ENCODE measurements at places on chromosomes 1 and 21.

DNA sequence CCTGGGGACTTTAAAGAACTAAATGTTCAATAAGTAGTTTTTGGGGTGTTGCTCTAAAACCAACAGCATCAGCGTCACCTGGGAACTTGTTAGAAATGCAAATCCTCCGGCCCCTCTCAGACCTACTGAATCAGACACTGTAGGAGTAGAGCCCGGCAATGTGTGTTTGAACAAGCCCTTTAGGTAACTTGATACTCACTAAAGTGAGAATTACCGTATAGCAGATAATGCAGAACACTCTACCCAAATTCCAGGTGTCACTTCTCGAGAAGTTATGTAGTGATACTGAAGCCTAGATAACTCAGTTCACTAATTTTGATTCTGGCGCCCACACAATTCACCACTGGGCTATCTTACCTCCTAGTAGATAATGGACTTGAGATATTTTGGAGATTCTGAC is 3.7 kb upstream of the DPT start:
- DNase-seq: no peak

- no peak for DNase-seq
Measured at GRCh38 chr21:17640821-17641220, 28.1 kb upstream of the BTG3 start.

- no peak for DNase-seq
Measured at GRCh38 chr1:209421186-209421585, 162.3 kb upstream of the CAMK1G start.

DNA sequence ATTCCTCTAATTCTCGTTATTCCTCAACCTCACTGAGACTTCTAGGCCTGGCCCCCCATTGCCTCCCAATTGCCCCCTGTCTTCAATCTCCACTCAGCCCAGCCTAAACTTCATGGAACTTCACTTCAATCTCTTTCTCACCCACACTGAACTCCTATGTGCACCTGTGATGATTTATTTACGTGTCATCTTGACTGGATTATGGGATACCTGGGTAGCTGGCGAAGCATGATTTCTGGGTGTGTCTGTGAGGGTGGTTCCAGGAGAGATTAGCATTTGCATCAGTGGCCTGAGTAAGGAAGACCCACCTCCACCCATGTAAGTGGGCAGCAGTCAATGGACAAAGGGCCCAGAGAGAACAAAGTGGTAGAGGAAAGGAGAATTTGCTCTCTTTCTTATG is 587.0 kb downstream of the NPHP4 start:
- DNase-seq: no peak

DNA sequence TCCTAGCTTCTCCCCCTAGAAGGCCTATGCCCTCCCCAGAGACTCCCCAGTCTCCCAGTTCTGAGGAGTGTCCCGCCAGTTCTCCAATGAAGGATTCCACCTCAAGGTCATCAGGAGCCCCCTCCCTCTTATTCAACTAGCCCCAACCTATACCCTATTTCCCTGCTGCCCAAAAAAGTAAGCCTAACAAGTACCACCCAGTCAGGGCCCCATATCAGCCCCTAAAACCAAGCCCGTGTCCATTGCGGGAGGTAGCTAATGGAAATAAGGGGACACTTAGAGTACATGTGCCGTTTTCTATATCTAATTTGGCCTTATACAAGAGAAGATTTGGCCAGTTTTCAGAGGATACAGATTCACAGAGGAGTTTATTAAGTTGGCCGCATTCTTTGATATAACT is 416.2 kb downstream of the MATN1 start:
- DNase-seq: no peak

- DNase-seq: no peak
Measured at GRCh38 chr1:195591917-195592672, 1016.1 kb downstream of the KCNT2 start.

- no peak for DNase-seq
Measured at GRCh38 chr1:218025454-218025853, 259.6 kb upstream of the RRP15 start.

GRCh38 chr1:53324728-53325297 is 3.1 kb downstream of the LRP8 start:
- peak; percentile 51 for DNase-seq

DNA sequence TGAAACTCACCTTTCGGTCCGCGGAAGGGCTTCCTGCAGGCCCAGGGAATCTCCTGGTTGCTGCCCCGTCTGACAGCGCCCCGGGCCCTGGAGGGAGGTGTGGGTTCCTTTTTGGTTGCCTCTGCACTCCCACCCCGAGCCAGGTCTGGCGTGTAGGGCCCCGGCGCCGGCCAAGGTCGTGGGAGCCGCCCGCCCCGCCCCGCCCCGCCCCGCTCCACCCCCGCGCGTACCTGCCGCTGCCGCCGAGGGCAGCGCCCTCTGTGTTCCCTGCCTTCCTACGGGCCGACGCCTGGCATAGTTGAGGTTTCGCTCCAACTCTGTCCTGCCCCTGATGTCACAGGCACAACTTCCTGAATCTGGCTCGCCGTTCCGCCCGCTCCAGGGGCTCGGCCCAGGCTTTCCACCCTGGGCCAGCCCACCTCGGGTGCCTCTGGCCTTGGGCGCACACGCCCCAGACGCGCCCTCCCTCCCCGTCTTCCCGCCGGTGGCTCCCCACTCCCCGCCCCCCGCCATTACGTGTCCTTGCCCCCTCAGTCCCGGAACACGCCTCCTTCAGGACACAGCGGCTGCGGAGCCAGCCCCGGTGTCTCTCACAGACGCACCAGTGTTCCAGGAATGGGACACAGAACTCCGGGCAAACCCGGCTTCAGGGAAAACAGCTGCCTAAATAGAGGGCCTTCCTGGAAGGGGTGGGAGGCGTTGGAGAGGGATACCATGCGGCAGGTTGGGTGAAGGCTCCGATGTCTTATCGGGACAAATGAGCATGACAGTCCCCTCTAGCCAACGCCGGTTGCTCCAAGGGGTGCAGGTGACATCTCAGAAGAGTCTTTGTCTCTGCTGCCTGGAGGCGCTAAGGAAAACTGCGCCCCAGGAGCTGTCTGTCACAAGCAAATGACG is at the start of gene KIAA0040:
KIAA0040 (minus strand) TSS at position 147 of the 897 bp plus-strand sequence. CDS start 31,763 bp downstream, outside the sequence.
- peak; percentile 92 for DNase-seq

DNA sequence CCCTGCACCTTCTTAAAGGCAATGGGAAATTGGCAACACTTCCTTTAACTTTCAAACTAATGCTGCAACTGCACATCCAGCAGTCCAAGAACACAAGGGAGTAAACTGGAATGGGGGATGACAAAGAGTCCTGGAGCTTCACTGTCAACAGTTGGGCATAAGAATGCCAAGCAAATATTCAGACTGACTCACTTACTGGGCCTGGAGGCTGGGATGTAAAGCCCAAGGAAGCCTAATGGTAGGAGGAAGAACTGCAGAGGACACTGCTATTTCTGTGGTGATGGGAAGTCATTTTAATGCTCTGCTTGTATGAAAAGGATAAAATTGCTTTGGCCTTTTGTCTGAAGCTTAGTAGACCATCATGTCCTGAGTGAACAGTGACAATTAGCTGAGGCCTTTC is 15.7 kb upstream of the DMRTA2 start:
- DNase-seq: no peak

DNA sequence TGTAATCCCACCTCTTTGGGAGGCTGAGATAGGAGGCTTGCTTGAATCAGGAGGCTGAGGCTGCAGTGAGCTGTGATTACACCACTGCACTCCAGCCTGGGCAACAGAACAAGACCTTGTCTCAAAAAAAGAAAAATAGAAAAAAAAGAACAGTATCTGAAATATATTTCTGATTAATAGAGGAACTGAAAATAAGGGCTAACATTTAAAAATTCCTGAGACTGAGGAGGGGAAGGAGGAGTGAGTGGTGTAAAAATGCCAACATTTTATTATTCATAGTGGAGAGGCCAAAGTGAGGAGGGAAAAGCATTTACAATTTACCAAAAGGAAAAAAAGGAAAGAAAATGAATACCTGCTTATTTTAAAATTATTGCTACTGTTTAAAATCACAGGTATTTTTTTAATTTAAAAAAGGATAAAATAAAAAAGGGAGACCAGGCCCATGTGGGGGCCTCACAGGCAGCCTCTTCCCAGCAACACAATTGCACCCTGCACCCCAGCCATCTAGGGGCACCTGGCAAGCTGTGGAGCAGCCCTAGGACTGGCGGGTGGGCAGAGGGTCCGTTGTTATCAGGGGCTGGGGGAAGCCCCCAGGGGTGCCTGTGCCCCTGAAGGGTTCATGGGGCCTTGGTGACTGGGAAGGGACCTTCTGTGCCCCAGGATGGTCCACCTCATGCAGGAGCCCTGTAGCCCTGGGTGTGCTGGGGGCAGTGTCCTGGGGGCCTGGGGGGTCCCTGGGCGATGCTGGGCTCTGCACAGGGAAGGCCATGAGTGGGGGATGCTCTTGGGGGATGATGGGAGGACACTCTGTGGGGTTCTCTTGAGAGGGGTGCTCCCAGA is 34.8 kb upstream of the ADARB1 start:
- no peak for DNase-seq

DNA sequence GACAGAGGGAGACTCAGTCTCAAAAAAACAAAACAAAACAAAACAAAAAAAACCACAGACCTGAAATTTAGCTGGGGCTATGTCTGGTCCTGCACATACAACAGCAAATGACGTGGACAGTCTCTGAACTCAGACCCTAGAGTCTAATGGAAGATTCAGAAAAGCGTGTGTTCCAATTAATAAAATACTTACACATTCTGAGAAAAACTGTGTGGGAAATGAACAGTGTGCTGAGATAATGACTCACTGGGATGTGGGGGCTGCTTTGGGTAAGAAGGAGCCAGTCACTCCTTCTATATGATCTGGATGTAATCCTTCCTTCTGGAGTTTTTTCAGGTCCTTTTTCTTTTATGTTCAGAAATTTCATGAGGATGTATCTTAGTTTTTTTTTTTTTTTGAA is 29.4 kb downstream of the CLDN14 start:
- DNase-seq: no peak

- no peak for DNase-seq
Measured at GRCh38 chr1:116835161-116835560, 74.6 kb upstream of the PTGFRN start.

GRCh38 chr1:51351907-51352306 is 21.5 kb upstream of the TTC39A start:
- DNase-seq: no peak

- DNase-seq: no peak
Measured at GRCh38 chr1:28249013-28249865, 10.1 kb upstream of the SESN2 start.

DNA sequence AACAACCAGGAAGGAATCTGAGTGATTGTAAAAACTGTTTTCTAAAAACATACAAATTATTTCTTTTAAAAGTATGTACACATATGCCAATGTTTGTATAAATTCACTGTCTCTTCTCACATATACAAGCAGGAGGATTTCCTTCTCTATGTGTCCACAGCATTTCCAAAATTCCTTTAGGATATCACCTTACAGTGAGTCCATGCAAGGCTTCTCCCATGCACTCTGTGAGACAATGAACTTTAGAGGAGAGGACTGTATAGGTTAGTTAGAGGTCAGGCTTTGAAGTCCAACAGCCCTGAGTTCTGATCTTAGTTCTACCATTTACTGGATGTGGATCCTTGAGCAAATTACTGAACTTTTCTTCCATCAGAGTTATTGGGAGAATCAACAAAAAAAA is 34.1 kb upstream of the USH2A start:
- DNase-seq: no peak

DNA sequence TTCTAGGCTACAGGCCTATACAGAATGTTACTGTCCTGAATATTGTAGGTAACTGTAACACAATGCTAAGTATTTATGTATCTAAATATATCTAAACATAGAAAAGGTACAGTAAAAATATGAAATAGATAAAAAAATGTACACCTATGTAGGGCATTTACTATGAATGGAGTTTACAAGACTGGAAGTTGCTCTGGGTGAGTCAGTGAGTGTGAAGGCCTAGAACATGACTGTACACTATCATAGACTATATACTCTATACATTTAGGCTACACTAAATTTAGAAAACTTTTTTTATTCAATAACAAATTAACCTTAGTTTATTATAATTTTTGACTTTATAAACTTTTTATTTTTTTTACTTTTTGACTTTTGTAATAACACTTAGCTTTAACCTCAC is 136.9 kb downstream of the DUSP10 start:
- no peak for DNase-seq

DNA sequence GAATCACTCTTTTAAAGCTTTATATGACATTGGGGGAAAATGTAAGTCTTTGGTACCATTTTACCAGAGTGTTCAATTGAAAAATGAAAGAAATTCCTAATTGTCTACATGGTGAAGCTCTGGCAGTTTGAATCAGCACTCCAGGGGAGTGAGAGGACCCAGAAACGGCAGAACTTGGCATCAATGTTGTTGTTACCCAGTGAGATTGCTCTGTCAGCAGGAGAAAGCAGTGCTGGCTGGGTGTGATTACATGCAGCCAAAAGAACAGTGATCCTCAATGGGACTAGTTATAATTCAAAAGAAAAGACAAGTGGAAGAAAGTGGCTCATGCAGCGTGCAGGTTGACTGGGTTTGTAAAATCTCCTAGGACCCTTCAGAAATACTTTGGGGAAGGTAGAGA is 206.4 kb downstream of the PTPRC start:
- no peak for DNase-seq

GRCh38 chr1:224914292-224914900 is 15.1 kb upstream of the DNAH14 start:
- DNase-seq: no peak

GRCh38 chr1:112296908-112297307 is 99.1 kb upstream of the CTTNBP2NL start:
- DNase-seq: no peak

DNA sequence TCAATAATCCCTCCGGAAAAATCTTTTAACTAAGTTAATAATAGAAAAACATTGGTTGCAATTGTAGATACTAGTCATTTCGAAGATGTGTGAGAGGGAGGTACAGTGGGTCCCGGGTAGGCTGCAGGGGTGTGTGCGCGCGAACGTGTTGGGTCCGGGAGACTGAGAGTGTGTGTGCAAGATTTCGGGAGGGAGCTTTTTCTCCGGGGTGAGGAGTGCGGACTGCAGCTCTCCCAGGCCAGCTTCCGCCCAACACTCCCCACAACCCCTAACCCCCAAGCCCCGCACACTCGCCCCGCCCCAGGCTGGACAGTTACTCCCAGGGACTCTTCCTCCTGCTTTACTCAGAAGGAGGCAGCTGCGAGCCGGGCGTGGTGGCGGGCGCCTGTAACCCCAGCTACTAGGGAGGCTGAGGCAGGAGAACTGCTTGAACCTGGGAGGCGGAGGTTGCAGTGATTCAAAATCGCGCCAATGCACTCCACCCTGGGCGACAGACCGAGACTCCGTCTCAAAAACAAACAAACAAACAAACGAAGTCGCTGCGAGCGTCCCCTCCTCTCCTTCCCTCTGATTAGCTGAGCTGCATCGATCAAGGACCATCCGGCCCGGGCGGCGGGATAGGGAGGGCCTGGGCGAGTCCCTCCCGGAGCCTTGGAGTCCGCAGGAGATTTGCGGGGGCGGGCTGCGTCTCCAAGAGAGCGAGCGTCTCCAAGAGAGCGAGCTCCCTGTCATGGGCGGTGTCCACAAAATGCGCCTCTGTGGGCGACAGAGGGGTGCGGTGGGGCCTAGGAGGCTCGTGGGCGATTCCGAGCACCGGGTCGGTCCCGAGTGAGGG is 28.3 kb upstream of the PPM1J start:
- DNase-seq: no peak

GRCh38 chr1:192810253-192810880 is 1.5 kb downstream of the RGS2 start:
- no peak for DNase-seq

- no peak for DNase-seq
Measured at GRCh38 chr1:109527846-109528695, 11.6 kb upstream of the GPR61 start.

- no peak for DNase-seq
Measured at GRCh38 chr1:229430761-229431283, 3.1 kb downstream of the ACTA1 start.

- no peak for DNase-seq
Measured at GRCh38 chr1:167720965-167721616, 691 bp upstream of the MPZL1 start.

- no peak for DNase-seq
Measured at GRCh38 chr21:17802572-17802971, 16.6 kb downstream of the C21orf91 start.
